SIG-M5 (cell line): ENCODE measurements at places on chromosomes 2 and 18.

DNA sequence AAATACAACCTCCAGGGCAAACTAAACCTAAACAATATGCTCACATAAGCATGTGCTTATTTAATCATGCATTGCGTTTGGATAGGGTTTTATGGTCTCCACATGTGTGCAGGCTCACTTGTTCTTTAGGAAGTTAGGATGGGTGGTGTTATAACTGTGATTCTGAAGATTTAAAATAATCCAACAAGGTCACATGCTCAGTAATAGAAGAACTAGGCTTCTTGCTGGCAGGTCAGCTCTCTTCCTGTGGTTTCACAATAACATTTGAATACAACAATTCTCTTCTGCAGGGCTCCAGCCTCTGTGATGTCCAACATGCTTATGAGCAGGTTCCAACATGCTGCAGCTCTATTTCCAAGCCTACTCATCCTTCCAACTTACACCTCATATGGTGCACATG lies 84.0 kb downstream of the MYL12B start:
- DNase-seq, result no peak

DNA sequence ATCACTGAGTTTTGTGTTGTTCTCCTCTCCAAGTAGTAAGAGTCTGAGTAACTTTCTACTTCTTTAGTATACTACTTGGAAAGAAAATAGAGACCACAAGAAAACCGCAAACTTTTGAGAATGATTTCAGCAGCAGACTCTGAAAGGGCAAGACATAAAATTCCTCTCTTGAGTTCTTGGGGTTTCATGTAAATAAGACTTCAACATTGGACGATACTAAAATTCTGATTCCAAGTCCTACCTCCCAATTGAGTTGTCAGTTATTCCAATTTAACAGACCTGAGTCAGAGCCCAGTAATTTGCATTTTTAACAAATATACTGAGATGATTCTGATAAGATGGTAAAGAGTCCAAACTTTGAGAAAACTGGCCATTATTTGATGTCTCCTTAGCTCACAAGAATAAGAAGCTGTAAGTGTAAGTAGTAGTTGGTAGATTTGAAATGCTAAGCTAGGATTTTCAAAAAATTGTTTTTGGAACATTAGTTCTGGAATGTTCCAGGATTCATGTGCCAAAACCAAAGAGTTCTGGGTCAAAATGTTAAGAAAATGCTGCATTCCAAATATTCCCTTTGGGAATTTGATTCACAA lies 261.6 kb upstream of the SPOPL start:
- no peak for DNase-seq

DNA sequence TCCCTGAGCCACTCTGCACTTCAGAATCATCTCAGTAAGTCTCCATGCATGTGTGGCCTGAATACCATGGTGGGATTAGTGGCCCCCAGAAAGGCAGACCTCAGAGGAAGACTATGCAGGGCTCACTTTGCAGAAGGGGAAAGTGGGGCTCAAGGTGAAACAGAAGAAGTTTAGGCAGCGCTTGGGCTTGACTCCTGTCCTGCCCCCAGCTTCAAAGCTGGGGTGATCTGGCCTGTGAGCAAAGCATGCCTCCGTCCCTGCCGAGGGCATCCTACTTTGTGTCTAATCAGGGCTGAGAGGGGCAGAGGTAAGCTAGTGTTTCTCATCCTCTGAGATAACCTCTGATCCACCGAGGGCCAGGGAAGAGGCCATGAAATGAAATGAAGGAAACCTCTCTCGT lies 7.9 kb downstream of the CAPN13 start:
- no peak for DNase-seq

- no peak for DNase-seq
Observed at GRCh38 chr2:41137031-41137430, 685.1 kb upstream of the SLC8A1 start.

DNA sequence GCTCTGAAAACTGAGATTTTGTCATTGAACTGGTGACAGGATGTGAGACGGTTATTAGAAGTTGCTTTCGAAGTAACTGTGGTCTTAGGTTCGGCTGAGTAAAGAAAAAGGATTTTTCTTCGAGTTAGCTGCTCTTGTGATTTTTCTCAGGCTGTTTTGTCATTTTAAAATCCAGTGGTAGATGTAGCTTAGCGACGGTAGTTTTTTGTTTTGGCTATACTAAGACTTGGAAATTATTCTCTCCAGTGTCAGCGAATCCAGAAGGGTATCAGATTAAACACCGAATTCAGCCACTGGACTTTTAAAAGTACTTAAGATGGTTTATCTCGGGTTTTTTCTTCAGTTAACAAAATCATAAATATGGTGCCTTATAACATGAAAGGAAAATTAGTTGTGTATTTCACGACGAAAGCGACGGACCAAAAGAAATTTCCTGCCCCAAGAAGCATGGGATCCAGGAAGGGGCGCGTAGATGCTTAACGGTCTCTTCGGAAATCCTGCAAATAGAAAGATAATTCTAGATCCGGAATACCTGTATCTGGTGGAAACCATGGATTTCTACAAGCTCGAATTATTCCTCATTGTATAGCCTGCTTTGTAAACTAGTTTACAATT lies 1.2 kb downstream of the SFT2D3 start:
- DNase-seq, result no peak

DNA sequence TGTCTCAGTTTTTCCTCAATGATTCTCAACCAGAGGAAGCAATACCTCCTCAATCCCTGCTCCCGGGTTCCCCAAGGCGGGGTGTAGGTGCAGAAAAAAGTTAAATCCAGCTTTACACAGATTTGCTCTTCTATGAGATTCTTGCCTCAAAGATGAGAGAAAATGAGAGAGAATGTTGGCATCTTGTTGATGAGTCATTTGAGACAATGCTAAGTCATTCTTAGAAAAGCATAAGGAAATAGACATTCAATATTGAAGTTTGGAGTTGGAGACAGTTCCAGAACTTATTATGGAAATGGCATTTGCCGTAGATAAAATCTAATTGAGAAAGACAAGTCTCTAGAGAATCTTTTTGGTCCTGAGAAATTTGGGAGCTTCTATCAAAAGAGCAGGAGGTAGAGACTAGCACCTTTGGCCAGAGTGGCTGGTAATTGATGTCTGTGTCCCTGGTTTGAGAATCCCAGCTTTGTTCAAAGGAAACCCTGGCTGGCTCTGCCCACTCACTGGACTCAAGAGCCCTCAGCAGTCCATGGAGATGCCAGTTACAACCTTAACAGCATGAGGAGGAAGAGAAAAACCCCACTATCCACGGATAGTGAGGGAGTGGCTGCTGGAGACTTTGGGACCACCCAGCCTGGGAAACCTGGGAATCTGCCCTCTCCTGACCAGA lies 181.2 kb downstream of the FAM124B start:
- DNase-seq, result no peak

DNA sequence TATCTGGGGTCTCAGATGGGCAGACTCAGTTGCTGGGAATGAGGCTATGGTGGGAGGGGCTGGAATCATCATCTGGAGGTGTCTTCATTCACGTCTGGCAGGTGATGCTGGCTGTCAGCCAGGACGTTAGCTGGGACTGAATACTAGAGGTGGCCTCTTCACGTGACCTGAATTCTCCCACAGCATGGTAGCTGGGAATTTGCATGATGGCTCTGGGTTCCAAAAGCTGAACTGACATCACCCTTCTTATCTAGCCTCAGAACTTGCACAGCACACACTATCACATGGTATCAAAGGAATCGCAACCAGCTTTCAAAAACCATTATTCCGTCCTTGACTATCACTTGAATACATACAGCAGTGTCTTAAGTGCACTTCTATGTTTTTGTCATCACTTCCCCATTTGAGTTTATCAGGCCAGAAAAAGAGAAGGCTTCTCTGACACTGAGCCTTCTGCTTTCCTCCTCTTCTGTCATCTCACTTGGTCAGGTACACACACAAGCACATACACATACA lies 53.0 kb upstream of the LRP2 start:
- DNase-seq, result no peak

DNA sequence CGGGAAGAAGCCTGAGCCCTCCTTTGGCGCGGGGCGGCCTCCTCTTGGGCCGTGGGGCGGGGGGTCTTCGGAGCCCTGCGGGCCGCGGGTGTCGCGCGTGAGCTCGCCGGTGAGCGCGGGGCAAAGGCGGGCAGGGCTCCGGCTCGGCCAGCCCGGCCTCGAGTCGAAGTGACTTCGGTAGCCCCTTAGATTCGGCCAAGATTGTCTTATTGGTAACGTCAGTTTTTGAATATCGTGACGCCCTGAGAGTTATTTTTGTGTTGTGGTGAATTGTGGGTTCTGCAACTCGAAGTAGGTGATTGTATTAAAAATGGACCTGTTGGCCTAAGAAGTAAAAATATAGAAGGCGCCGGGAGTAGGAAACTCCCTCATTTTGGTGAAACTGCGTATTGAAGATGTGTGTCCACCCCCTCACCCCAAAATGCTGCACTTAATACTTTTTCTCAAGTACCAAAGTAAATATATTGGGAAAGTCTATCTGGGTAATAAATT lies 669 bp downstream of the MARCHF7 start:
- no peak for DNase-seq

DNA sequence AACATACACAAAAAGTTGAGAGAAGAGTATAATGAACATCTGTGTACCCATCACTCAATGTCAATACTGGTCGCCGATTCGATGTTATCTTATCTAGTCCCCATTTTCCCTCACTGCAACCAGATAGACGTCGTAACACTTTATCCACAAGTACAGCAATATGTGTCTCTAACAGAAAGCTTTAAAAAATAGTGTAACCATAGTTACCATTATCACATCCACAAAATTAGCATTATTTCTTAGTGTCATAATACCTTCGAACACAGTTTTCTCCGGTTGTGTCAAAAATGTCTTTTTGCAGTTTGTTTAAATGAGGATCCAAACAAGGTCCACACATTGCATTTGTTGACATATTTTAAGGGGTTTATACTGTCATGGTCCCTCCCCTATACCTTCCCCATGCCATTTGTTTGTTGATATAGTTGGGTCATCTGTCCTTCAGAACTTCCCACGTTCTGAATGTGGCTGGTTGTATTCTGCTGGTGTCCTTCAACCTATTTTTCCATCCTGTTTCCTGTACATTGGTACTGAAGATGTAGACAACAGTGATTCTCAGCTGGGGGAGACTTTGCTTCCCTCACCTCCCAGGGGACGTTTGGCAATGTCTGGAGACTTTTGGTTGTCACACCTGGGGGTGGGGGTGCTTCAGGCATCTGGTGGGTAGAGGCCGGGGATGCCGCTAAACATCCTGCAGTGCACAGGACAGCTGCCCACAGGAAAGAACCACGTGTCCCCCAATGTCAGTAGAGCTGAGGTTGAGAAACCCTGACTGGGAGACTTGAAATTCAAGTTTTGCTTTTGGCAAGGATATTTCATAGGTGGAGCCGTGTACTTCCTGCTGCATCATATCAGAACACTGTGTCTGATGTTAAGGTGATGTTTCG lies 72.7 kb upstream of the SPRED2 start:
- DNase-seq, result no peak
